NCI-H748 treated with DMSO at 0.1 percent for 48 hours (cell line): ENCODE measurements at places on chromosomes 6 and 20.

GRCh38 chr6:106281661-106282060 is 43.9 kb downstream of the ATG5 start:
- no peak for DNase-seq

- no peak for DNase-seq
These were observed 34.7 kb downstream of the TAF4 start for GRCh38 chr20:62030834-62031434.

GRCh38 chr6:108927927-108928326 is 79.7 kb downstream of the ARMC2 start:
- DNase-seq = no peak

GRCh38 chr6:136090929-136091328 is 159.2 kb downstream of the MTFR2 start:
- DNase-seq = no peak
